Muscle of leg (tissue), 16 donors: ENCODE measurements at places on chromosomes 3 and 15. TPM values are rescaled to one million over a fixed set of nuclear protein-coding genes. Genes with fewer than 3 reads are reported as not detected.

DNA sequence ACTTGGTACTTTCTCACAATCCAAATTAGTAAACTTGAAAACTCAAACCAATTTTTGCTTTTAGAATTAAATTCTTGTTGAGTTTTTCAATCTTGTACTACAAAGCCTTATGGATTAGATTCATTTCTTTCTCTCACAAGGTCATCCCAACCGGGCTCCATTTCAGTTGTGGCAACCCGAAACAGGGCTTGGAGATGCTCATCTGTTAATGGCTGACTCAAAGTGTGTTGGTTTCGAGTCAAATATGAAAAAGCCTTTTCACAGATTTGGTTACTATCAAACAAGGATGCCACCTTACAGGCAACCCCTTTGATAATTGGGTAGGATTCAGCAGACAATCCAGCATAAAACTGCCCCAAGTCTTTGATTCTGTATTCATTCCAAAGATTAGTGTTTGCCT is 1.8 kb downstream of the EPM2AIP1 start:
- no peak for DNase-seq

DNA sequence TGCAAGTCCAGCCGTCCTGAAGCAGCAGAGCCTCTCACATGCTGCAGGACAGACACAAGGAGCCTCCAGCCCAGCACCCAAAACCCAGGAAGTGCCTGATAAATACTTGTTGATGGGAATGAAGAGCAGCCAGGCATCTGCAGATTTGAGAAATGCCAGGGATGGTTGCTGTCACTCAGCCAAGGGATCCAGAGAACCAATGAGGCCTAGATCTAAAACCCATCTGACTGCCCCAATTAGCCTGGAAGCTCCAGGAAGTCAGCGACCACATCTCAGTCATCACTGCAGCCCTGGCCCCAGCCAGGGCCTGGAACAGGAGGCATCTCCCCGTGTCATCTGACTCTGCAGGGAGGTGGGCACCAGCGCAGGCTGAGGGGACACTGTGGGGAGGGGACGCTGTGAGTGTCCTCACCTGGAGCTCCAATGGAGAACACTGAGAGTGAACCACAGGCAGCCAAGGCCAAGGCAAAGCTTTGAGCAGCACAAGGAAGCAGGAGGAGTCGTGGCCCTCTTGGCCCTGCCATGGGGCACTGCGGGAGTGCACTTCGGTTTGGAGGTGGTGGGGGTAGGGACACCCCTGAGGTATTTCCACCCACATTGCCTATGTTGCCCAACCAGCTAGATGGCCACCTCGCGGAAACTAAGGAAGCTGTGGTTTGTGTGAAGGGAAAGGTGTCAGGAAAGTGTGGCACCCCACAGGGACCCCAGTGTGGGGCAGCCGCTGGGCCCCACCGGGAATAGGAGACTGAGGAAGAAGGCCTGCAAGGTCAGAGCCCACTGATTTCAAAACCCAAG is 229.5 kb downstream of the VPS13C start:
- no peak for DNase-seq

Gene PTPN9
- 32.8 TPM for polyA plus RNA-seq

Gene UBA7
- 26.8 TPM for polyA plus RNA-seq

DNA sequence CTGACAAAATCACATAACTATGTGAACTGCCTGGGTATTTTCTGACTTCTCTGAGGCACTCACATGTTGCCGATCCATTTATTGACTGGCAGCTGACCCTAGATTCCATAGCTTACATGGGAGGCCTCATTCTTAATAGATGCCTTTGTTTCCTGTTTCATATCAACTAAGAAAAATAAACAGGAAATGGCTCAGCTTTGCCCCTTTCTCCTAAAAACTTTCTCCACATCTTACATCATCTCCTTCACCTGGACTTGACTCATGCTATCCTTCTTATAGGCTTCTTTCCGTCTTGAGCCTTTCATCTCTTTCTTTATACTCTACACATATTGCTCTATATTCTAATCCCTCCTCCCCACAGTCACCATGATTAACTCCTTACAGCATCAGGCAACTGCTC is 38.0 kb downstream of the TXNRD3 start:
- DNase-seq: no peak
